Peyer's patch (tissue), 4 donors: ENCODE measurements at places on chromosomes 7 and 10.
A peak's percentile ranks its signal among the peaks of the same experiment; 100 is the strongest.

- no peak overlapping the region for H3K27ac ChIP-seq
- DNase-seq, result no peak
- H3K4me3 ChIP-seq, result no peak overlapping the region
Measured at GRCh38 chr7:46100521-46100920, 179.4 kb upstream of the IGFBP3 start.

DNA sequence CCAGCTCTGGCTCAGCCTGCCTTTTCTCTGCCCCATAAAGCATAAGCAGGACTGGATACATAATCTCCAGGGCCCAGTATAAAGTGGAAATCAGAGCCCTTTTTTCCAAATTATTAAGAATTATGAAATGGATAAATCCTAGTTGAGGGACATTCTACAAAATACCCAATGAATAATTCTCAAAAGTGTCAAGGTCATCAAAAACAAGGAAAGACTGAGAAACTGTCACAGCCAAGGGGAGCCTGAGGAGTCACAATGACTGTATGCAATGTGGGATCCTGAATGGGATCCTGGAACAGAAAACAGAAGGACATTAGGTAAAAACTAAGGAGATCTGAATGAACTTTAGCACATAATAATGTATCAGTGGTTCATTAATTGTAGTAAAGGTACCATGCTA, 4.8 kb upstream of the UNC5B start:
- H3K27me3 ChIP-seq, result no peaks in the 10 kb centered on the region
- no peak for DNase-seq
- H3K4me1 ChIP-seq, result no peaks in the 10 kb centered on the region
- no peaks in the 10 kb centered on the region for H3K36me3 ChIP-seq

- no peaks in the 10 kb centered on the region for H3K27me3 ChIP-seq
- H3K27ac ChIP-seq, result no peak overlapping the region
- no peaks in the 10 kb centered on the region for H3K36me3 ChIP-seq
- peak; percentile 50 for DNase-seq
- H3K4me1 ChIP-seq, result no peaks in the 10 kb centered on the region
- no peak overlapping the region for H3K4me3 ChIP-seq
Measured at GRCh38 chr7:134669845-134670373, 23.3 kb downstream of the BPGM start.

DNA sequence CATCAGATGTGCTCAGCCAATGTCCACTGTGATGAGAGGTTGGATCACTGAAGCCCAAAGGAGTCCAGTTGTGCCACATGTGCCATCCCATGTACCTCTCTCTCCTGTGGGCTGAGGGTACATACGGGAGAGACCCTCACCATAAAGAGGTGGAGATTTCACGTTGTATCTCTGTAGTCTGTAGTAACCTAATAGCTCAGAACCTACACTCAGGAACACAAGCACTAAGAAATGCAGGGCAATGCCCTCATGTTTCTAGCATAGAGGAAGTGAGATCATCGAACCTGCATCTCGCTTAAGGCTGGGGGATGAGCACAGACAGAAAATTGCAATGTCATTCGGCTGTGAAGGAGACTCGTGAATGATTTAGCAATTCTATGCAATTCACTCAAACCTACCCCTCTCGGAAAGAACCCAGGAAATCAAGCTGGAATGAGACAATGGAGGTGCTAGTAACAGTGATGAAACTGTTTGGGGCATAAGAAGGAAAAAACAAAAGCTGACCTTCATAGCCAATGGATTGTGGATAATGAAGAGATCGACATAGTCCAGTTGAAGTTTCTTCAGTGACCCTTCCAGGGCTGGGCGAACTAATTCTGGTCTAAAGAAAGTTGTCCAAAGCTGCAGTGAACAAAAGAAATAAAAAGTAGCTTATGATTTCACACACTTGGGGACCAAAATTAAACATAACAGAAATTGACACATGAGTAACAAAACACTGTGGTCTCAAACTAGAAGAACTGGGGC, 80.3 kb upstream of the UCN3 start:
- H3K36me3 ChIP-seq, result no peaks in the 10 kb centered on the region
- no peak for DNase-seq
- peaks cover 8% of the 10 kb centered on the region for H3K4me1 ChIP-seq
- no peak overlapping the region for H3K27ac ChIP-seq

DNA sequence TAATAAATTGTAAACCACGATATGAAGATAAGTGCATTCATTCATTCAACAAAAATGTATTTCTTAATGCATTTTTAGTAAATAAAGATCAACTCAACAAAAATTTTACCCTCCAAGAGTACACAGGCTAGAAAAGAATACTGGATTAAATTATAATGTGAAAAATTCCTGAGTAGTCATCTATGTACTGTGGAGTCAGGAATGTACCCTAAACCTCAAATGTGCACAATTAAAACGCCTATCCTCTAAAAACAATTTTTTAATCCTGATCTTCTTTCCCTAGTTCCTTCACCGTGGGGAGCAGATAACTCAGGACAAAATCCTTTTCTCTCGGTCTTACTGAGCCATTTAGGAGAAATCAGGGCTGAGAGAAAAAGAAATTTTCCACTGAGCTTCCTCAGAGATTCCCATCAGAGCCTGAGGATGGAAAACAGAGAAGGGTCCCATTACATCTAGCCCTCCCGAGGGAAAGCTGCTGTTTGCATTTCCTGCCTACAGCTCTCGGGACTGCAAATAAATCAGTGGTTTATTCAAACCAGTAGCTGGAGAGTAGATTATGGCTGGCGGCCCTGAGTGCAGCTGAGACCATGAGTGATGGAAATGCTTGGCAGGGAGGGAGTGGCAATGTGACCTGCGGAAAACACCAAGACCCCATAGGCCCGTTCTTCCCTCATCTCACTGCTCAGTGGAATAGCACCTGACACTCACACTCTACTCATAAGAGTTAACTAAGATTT, 7.4 kb downstream of the TAS2R40 start:
- no peak overlapping the region for H3K27ac ChIP-seq
- no peaks in the 10 kb centered on the region for H3K4me1 ChIP-seq
- H3K27me3 ChIP-seq, result no peaks in the 10 kb centered on the region
- no peak for DNase-seq

DNA sequence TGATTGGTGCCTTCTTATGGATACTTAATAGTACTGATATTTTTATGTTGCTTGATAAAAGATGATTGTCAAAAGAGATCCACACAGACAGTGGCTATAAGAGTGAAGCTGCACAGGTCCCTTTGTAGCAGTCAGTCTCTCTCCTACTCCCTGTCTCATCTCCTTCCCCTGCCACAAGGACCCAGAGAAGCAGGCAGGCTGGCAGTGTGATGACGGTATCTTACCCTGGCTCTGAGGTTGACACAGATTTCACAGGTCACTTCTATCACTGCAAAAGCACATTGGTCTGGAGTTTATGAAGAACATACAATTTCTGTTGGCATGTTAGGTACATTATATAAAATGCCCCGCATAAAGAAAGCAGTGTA, 64.4 kb upstream of the AHR start:
- H3K27ac ChIP-seq, result no peak overlapping the region
- no peak for DNase-seq
- H3K4me1 ChIP-seq, result peaks cover 6% of the 10 kb centered on the region
